Fibroblast of skin of back (primary cell): ENCODE measurements at places on chromosomes 1 and 21.

DNA sequence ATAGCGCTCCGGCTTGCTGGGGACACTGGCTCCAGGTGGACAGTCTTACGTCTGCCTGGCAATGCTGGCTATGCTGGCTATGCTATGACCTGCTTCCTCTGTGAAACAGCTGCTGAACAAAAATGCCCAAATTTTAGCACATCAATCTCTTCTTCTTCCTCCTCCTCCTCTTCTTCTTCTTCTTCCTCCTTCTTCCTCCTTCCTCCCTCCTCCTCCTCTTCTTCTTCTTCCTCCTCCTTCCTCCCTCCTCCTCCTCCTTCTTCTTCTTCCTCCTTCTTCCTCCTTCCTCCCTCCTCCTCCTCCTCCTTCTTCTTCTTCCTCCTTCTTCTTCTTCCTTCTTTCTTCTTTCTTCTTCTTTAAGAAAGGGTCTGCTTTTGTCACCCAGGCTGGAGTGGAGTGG, 401.3 kb downstream of the KIF26B start:
- no peak for DNase-seq

GRCh38 chr1:3828391-3828790, 28.6 kb downstream of the CEP104 start:
- DNase-seq, result no peak

DNA sequence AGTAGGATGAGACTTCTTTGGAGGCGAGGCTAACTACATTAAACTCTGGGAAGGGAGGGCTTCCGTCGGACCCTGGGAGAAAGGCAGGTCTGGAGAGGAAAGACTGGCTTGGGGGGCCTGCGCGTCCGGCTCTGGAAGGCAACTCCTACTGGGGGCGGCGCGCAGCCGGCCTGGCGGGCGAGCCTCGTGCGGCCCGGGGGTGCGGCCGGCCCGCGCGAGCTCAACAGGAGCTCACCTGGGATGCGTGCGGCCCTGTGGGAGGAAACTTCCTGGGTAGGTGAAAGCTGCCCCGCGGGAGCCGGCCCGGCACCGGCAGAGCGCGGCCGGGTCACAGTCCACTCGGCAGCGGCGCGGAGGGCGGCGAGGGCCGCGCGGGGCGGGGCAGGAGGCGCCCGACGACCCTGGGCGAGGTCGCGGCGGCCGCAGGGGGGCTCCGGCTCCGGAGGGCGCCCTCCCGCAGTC, 449 bp downstream of the EPS15 start:
- peak; percentile 28 for DNase-seq

DNA sequence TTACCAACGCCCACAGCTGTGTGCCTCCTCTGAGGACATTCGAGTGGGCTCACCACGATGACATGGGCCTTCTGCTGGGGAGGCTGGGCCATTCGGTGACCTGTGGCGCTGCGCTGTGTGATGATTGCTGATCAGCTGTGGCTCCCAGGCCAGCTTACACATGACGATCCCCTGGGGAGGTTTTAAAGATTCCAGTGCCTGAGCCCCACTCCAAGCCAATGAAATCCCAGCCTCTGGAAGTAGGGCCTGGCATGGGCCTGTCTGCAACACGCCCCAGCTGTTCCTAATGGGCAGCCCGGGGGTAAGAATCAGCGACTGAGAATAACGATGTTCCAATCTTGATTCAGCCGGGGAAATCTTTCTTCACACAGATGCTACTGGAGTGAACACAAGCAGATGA, 153.7 kb downstream of the KCNJ6 start:
- no peak for DNase-seq

DNA sequence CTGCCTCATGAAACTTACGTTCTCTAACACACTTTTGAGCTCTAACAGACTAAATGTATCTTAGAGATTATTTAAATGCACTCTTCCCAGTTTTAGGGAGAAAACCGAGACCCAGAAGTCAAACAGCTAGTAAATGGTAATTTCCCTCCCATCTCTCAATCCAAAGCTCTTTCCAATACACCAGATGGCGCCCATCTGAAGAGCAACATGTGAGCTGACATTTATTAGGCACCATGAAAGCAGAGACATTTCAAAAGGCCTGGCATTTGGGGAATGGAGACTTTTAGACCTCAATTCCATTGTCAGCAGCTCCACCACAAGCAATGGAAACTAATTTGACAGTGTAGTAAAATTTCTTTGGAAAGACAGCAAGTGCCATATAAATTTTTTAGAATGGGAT, 191.4 kb downstream of the DAB1 start:
- no peak for DNase-seq

- DNase-seq, result peak; percentile 41
These were observed 141.1 kb downstream of the TLR5 start for GRCh38 chr1:223001653-223002634.

- no peak for DNase-seq
These were observed 62.4 kb downstream of the RERE start for GRCh38 chr1:8754993-8755392.

GRCh38 chr1:32706491-32706890, 3.9 kb upstream of the SYNC start:
- no peak for DNase-seq

- DNase-seq, result no peak
These were observed 11.5 kb downstream of the TEX46 start for GRCh38 chr1:23004112-23004511.

- DNase-seq, result peak; percentile 62
These were observed 298.5 kb downstream of the PCP4 start for GRCh38 chr21:40165773-40166070.

GRCh38 chr1:98090351-98090750, 169.5 kb upstream of the DPYD start:
- DNase-seq, result peak; percentile 62
